Panc1 (cell line): ENCODE measurements at places on chromosomes 6 and 20. TPM values are rescaled to one million over a fixed set of nuclear protein-coding genes. Genes with fewer than 3 reads are reported as not detected.

- no peak for DNase-seq
Observed at GRCh38 chr20:41179961-41180360, 42.6 kb downstream of the PLCG1 start.

DNA sequence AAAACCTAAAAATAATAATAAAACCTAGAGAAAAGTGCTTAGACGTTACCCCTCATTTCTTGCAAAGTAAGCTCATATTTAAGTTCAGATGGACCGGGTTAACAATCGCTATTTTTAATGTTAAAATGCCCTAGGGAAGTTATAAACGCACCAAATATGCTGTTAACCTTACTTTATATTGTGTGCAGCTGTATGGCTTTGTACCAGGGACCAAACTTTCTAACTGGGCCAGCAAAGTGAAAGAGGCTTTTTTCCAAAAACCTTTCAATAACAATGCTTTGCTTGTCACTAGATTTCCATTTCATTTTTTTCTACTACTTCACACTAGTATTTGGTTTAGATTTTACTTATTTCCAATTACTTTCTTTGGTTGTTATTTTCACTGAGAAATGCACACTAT lies 248.5 kb downstream of the FOXC1 start:
- no peak for DNase-seq

DNA sequence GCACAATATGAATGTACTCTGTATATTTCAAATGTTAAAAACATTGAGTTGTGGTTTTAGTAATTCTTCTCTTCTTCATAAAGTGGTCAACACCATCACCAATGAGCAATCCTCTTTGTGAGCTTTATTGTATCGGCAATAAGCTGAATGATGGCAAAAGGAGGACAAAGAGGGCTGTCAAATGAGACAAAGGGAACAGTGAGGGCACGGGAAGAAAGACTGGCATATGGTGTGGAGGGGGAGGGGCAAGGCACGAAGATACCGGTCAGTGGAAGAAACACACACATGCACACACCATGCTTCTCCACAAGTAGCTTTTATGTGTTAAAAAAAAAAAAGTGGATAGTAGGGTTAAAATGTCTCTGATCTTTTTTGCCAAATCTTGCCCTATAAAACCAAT lies 506.8 kb upstream of the CITED2 start:
- DNase-seq = no peak

DNA sequence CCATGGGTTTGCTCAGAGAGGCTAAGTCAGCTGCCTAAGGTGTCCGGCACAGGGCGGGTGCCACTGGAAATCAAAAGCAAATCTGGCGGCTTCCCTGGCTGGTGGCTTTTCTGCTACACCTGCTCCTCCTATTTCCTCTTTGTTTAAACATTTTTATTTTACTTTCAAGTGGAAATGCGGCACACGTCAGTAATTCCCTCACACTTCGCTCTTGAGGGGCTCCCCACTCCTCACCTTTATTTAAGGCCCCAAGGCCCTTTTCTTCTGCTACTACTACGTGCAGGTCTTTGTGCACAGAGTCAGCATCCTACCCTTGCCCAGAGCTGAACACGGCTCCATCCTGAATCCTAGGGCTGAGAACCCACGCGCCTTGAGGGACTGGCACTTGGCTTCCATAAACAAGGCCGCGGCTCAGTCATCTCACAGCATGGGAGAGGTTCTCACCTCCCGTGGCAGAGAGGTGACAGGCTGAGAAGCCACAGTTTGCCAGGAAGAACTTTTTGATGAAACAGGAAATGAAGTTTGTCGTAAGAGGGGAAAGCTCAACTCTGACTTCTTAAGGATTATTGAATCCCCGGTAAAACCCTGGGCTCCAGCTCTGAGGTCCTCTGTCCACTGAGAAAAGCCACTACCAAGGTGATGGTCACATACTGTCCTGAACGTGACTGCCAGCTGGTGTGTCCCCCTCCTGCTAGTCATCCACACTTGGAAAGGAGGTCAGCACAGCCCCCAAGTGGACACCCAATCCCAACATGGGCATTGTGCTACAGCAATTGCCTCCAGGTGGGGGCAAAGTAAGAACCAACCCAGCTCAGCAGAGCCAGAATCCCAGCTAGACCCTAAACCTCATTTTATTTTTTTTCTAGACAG lies 48.0 kb downstream of the NFATC2 start:
- DNase-seq = no peak

Gene HSP90AB1
- 1,253 TPM for total RNA-seq

DNA sequence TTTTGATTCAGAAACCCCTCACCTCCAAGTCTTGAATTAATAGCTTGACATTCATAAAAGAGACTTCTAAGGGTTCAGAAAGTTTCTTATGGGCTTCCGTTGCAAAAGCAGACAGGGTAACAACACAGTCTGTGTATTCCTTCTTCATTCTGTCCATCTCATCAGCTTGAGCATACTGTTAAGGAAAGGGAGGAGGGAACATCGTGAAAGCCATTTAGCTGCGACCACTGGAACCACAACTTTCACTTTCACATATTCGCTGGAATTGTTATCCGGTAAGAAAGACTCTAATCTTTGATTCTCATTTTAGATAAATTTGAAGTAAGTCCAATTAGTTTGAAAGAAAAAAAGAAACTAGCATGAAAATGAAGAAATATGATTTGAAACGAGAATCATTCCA lies 174.4 kb downstream of the SYNE1 start:
- DNase-seq = no peak

Gene BPIFB1
- 0.10 TPM for total RNA-seq

Gene GSTA2
- total RNA-seq = not detected

DNA sequence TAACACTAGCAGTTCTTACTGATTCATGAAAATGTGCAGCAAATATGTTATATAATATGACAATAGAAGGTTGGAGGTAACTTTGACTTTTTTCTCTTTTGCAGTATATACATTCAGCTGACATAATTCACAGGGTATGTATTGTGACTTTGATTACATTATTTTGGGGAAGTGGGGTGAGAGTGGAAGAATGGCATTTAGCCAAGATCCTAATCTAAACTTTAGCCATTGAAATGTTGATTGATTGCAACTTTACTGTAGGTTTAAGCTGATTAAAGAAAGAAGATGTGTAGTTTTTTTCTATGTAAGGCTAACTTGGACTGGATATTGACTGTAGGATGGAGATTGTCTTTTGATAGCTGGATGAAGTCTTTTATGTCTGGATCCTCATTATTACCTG lies 46.0 kb downstream of the MAPK14 start:
- DNase-seq = no peak

Gene RSPH4A
- 0.44 TPM for total RNA-seq

DNA sequence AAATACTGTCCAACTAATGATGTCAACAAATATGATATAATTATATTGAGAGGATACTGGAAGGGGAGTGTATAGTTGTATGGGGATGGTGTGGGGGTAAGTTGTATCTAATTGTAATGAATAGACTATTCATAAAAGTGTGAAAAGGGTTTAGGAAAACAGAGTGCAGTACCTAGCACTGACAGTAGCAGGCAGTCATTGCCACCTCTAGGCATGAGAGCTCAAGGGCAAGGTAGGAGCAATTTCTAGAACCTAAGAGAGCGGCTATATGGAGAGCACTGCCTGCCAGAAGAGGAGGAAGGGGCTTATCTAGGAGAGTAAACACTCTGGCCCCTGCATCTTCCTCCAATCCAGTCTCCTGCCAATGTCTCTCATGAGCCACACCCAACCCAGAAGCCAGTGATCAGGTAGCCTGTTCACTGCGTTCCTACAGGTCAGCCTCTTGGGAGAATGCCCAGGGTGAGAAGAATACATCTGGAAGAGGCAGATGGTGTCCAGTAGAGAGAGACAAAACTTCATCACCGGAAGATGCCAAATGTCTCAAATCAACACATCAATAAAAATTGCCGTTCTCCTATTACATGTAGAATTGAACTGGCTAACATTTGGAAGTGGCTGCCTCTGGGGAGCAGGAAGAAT lies 200.0 kb downstream of the LY86 start:
- DNase-seq = no peak

DNA sequence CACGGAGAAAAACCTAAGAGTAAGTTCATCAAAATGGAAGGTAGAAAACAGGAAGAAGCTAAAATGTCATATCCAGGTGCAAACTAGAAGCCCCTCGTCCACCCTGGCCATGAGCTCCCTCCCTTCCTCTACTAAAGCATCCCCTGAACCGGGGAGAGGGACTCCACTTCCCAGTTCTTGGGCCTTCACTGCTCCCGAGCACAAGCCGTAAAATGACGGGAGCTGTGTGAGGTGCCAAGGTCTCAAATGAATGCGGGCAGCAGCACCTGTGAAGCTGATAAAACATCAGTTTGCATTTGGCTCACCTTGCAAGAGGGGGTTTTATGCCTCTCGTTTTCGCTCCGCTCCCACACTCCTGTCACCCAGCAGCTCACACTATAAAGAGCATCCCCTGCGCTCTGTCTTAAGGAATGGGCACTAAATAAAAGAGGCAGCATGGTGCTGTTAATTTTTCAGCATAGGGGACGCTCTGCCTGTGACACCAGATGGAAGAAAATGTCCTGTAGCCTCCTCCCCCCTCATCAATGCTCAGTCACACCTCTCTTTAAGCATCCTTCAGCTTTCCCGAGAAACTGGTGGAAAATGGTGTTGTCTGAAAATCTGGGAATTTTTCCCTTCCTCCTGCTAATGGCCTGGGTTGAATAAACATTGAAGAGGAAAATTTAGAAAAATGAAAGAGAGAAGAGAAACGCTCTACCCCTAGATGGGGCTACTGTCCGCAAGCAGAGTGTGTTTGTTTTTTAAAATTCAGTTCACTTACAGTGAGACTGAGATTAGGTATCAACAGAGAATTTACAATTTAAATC lies 563.0 kb upstream of the AGPAT4 start:
- no peak for DNase-seq

Gene GNAS
- total RNA-seq = 756 TPM

- DNase-seq = no peak
Observed at GRCh38 chr6:2116496-2116895, 128.9 kb downstream of the GMDS start.

DNA sequence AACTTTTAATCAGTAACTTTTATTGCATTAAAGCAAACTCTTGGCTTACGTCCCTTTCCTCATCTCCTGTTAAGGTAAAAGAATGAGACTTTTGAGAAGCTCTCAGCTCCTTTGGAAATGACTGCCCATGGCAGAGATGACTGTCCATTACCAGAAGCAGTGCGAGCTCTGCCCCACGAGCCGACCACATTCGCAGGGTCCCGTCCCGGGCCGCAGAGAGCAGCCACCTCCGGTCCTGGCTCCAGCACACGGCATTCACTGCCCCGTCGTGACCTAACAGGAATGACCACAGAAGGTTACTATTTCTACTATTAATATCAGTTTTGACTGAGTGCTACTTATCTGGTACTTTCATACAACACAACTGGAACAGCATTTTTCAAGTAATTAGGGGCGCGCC lies 63.4 kb downstream of the WDR27 start:
- no peak for DNase-seq

DNA sequence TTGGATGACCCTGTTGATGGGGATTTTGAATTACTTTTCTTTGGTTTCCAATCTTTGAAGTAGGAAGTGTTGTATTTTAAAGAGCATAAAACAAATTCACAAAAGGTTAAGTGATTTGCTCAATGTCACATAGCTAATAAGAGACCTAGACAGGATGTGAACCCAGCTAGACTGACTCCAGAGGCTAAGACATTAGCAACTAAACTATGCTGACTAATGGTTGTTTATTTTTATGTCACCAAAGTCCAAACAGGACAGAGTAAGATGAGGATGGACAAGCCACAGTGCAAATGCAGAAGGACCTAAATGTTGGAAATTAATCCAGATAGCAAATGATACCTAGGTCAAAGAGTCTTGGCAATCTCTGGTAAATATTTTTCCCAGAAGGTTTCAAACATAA lies 38.0 kb downstream of the OGFRL1 start:
- peak; percentile 50 for DNase-seq
